NCI-H524 (cell line): ENCODE measurements at places on chromosomes 2 and 18.

DNA sequence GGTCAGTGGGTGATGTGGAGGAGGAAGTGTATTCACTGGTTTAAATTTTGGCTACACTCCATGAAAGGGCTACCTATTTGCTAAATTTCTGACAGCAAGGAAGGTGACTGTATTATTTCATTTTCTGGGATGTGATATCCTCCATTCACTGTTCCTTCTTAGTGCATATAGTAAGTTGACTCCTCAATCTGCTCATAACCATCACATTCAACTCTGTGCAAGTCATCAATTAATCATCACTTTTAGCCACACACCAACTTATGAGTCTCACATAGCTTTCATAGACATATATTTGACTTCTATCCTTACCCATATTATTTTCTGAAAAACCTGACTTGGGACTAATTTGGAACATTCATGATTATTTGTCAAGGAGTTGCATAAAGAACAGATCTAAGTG, 16.9 kb downstream of the KLHL41 start:
- no peak for DNase-seq

GRCh38 chr2:112156152-112156986, 18.2 kb downstream of the FBLN7 start:
- no peak for DNase-seq

DNA sequence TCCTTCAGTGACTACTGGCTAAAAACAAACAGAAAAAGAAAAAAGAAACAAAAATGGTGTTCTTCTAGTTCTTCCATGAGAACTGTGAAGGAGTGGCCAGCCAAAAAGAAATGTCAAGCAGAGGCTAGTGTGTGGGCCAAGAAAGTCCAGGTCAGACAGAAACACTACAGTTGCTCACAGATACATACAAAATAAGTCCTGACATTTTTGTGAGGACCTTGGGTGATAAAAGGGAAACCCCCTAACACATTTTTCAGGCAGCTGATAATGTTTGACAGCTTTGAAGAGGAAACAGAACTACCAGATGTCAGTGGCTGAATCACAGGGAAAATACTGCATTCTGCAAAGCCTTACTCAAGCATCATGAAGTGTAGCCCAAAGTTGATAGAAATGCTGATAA, 28.1 kb downstream of the ARHGAP25 start:
- no peak for DNase-seq

DNA sequence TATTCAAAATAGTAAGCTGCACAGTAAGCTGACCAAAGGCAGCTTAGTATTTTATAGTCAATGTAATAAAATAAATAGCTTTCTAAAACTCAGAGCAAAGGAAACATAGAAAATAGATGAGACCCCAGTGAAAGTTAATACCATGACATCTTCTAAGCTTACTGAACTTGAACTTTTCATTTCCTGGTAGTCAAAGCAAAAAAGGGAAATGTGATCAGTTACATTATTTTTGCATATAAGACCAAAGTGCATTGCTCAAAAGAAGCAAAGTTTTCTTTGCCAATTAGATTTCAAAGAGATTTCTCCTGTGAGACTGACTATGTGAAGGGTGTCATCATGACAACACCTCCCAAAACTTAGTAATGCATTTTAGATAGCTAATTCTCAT, 70.2 kb downstream of the MYO1B start:
- no peak for DNase-seq

- no peak for DNase-seq
Measured at GRCh38 chr18:78939105-78939504, 40.5 kb upstream of the SALL3 start.

- DNase-seq = no peak
Measured at GRCh38 chr18:79056827-79057367, 12.3 kb upstream of the ATP9B start.

- DNase-seq = no peak
Measured at GRCh38 chr2:68832233-68832869, 38.8 kb downstream of the BMP10 start.

GRCh38 chr18:57353940-57354461, 1.6 kb downstream of the ST8SIA3 start:
- no peak for DNase-seq

GRCh38 chr2:48227617-48228344, 302.2 kb upstream of the STON1 start:
- DNase-seq = no peak

DNA sequence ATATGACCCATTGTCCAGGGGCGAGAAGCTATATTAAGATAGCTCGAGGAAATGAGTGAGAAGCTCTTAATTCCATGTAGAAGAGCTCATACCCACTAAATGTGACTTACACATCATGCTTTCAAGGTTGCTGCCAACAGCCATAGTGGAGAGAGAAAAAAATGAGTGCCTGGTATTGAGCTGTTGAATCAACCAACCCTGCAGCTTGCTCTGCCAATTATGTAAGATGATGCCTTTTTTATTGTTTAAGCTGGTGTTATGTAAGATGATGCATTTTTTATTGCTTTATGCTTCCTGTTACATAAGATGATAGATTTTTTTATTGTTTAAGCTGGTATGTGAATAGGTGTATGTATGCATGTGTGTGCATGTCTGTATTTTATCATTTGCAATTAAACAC, 228.2 kb downstream of the CCDC178 start:
- peak; percentile 11 for DNase-seq

DNA sequence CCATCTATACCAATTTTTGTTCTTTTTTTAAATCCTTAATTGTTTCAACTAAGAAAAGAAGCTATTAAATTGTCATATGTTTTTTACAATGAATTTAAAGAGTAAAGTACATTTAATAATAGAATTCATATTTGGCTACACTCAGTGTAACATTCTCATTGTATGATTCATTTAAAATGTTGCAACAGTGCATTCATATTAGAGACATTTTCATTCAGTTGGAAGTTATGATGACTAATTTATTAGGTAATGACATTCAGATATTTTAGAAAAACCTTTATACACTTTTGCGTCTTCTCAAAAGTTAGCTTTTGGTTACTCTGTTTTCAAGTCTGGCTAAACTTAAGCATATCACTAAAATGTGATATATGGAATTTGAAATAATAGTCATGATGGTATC, 887.5 kb upstream of the NRXN1 start:
- DNase-seq = no peak

GRCh38 chr2:6630209-6630608, 235.5 kb downstream of the CMPK2 start:
- no peak for DNase-seq

DNA sequence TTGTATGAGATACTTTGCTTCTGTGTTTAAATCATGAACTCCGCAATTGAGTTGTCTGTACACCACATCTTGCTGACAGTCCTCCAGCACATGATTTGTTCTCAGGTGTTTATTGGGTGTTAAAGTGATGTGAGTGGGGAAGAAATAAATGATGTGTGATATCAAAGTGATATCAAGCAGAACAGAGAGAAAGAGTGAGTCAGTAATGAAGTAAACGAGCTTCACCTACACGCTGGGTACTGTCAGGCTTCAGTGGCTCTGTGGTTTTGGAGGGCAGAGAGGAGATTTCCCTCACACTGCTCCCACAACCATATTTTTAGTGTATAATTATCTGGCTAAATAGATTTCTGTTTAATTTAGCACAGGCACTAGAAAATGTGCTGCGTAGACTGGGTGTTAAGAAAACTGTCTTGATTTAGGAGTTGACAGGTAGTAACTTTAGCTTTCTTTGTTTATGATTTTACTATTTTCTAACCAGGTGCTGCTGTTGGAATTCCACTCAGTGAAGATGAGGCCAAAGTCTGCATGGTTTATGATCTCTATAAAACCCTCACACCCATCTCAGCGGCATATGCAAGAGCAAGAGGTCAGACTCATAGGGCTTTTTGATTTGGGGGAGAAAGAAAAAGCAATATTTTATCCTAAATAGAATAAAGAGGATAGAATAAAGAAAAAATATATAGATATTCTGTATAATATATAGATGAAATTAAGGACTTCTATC, 21.2 kb downstream of the ATIC start:
- DNase-seq = no peak

GRCh38 chr18:6629635-6630140, 99.8 kb upstream of the ARHGAP28 start:
- no peak for DNase-seq

- DNase-seq = peak; percentile 56
Measured at GRCh38 chr18:23871410-23871809, 143.1 kb upstream of the TTC39C start.

DNA sequence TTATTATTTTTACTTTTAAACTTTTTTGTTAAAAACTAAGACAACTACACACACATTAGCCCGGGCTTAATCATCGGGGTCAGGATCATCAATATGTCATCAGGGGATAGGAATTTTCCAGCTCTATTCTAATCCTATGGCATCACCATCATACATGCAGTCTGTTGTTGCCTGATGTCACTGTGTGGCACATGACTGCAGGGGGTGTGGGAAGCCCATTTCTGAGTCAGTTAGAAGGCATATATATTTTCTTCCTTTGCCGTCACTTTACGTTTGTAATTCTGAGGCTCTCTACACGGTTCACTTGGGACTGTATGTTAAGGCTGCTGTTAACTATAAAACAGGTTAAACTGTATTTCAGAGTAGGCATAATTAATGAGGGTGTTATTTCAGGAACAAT, 144.4 kb upstream of the ITGA6 start:
- DNase-seq = no peak

DNA sequence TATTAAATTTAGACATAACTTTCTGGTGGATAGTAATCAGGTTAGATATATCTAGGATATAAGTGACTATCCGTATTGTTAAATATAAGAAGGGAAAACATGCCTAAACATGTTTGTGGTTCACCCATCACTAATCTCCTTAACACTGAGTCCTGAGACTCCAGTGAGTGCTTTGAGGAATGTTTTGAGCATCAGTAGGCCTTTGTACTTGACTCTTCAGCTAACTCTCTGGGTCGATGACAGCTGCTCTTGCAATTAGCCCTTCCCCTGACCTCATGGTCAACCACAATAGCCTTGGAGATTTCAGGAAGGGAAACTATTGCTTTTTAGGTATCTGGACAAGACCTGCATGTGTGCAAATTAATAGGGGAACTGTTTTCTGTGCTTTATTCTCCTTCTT, 716.8 kb downstream of the EPHA4 start:
- peak; percentile 73 for DNase-seq

DNA sequence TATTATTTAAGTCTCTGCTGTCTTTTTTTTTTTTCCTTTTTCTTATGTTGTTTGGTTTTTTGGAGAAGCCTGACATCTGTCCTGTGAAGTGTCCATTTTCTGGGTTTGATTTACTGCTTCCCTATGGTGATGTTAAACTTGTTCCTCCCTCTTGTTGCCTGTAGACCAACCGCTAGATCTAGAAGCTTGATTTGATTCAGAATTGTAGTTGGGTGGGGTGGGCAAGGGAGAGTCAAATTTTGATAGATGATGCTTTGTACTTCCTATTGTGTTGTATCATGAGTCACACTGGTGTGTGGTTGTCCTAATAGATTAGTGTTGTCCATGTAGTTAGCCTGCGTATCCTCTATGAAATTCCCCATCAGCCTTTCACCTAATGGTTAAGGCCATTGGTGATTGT, 35.4 kb downstream of the CAB39 start:
- no peak for DNase-seq

- DNase-seq = no peak
Measured at GRCh38 chr2:217853301-217853881, 149.4 kb downstream of the TNS1 start.

GRCh38 chr2:127525691-127526131, 578 bp downstream of the IWS1 start:
- DNase-seq = peak; percentile 9

DNA sequence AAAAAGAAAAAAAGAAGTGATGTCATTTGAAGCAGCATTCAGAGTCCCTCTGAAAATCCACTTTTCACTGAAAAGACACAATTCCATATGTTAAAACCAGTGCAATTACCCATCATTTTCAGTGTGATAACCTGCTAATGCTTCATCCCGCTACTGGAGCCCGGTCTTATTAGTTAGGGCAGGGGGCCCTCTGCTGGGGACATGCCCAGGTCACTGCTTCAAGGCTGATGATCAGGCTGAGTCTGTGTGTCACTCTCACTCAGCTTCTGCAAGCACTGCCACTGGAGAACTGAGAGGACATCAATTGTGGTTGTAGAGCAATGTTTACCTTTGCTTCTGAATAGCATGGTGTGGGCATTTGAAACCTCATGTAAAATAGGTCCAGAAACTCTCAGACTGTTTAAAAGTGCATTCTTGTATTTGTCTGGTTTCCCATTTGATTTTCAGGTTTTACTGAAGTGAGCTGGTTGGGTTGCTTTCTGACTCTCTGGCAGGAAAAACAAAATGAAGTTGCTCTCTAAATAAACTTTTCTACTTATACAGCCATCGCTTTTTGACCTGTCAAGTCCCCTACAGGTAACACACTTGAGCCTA, 49.2 kb upstream of the NXPH2 start:
- peak; percentile 24 for DNase-seq

GRCh38 chr2:102112692-102113665, 29.6 kb upstream of the IL1R1 start:
- DNase-seq = no peak

GRCh38 chr2:171811245-171811628, 82.8 kb downstream of the SLC25A12 start:
- DNase-seq = peak; percentile 63

- DNase-seq = no peak
Measured at GRCh38 chr2:206361407-206362045, 81.8 kb upstream of the ADAM23 start.

GRCh38 chr2:174145827-174146226, 102.5 kb downstream of the OLA1 start:
- no peak for DNase-seq
